ENCODE measurements at places on chromosomes 6 and 20. TPM values are rescaled to one million over a fixed set of nuclear protein-coding genes. Genes with fewer than 3 reads are reported as not detected.

BPI gene
- 6.4 TPM for total RNA-seq

OR2J3 gene
- total RNA-seq = not detected

PMEPA1 gene
- total RNA-seq = 14.2 TPM

OTOR gene
- total RNA-seq = not detected

SIRPA gene
- 17.6 TPM for total RNA-seq

JPH2 gene
- 22.8 TPM for total RNA-seq

SRPK1 gene
- 39.8 TPM for total RNA-seq

CLDN20 gene
- total RNA-seq = 0.29 TPM

BEND3 gene
- total RNA-seq = 7.6 TPM

ULBP3 gene
- 10.3 TPM for total RNA-seq

TPBG gene
- 32.2 TPM for total RNA-seq

GSTA3 gene
- not detected for total RNA-seq

PACSIN1 gene
- total RNA-seq = 0.29 TPM

COL19A1 gene
- 4.5 TPM for total RNA-seq

GPSM3 gene
- total RNA-seq = 7.8 TPM

PERP gene
- total RNA-seq = 11.2 TPM

BCLAF1 gene
- 139 TPM for total RNA-seq

SYCP2 gene
- total RNA-seq = 8.4 TPM

GJA10 gene
- not detected for total RNA-seq

KCNS1 gene
- 0.76 TPM for total RNA-seq

RPS6KA2 gene
- total RNA-seq = 33.5 TPM

ADGB gene
- 0.12 TPM for total RNA-seq

Measured in metanephros (tissue), 2 donors.